ENCODE measurements at places on chromosomes 11 and 22. TPM values are rescaled to one million over a fixed set of nuclear protein-coding genes. Genes with fewer than 3 reads are reported as not detected.

DNA sequence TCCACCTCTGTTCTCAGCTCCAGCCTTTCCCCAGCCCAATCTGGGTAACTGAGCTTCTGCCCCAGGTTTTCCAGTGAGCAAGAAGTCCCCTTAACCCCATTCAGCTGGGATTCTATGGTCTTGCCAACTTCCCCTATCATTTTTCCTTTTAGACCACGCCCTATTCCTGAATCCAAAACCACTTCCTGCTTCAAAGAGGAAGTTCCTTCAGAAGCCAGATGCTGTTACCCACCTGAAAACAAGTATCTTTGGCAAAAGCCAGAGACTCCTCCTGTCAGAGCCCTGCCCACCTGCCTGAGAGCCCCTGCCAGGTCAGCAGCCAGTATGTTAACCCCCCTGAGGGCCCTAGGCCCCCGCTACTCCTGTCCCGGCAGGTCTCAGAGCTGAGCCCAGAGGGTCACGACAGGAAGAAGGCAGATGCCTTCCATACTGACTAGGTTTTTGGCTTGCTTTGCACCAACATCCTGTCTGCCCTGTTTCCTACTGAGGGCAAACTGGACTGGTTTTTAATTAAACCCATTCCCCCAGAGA is 20.3 kb upstream of the MICAL2 start:
- peak; percentile 54 for DNase-seq

GRCh38 chr11:132493801-132494200 is 1038.5 kb downstream of the OPCML start:
- DNase-seq, result no peak

DNA sequence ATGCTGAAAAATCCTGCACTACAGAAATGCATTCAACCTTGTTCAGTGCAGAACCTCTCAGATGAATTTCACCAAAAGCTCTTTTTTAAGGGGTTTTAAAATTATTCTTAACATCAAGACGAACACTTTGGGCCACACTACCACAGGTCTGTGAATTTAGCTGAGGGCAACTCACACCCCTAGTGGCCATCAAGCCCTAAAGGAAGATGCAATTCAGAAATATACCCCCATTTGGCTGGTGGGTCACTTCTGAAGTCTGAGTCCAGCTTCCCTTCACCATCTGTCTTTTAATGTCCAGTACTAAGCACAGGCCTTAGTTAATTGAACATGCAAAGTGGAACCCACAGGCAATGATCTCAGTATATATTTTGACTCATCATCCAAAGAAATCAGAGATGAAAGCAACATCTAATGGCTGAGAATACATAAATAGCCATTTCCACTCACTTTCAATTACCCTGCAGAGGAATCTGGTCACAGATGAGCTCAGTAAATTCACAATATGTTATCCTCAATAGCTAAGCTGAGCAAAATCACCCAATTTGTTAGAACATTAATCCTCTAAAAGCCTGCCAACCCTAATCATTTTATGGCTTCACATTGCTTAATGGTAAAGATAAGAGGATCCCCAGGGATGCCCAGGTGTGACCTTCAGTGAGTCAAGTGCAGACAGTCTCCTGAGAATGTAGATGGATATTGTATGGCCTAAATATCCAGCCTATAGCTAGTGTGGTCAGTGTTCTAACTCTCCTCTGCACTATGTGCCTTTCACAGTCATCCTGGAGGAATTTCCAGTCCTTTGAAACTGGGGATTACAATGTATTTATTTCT is 50.3 kb downstream of the FAM76B start:
- DNase-seq, result no peak

- no peak for DNase-seq
Observed at GRCh38 chr11:75562836-75563484, 907 bp downstream of the SERPINH1 start.

DNA sequence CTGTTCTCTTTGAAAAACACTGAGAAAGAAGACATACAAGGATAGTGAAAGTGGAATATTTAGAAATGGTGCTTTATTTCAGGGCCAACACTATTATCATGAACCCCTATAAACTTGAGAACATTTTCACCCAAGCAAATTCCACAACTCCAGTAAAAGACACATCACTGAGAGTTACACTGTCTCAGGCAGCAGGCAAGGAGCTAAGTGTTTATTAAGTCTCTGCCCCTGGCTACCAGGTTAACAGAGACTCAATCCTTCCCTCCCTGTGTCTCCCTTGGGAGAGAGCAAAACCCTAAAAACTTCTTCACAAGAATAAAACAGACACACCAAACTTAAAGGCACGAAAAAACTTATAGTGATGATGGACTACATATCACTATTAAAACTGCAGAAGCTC is 18.5 kb downstream of the MPPED2 start:
- no peak for DNase-seq

DNA sequence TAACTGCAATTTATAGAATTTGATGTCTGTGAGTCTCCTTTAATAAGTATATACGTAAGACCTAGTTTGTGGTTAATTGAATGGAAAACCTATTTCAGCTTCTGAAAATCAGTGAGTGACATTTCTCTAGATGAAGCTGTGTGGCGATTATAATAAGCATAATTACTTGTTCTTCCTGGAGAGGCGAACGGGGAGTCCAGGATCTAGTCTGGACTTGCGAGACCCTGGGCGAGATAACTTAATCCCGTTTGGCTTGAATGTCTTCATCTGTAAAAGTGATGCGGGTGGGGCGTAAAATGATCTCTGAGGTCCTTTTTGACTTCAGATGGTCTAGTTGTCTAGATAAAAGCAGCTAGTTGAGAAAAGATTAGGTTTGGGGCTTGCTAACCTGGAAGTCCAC is 1.1 kb downstream of the PRRG4 start:
- no peak for DNase-seq

DNA sequence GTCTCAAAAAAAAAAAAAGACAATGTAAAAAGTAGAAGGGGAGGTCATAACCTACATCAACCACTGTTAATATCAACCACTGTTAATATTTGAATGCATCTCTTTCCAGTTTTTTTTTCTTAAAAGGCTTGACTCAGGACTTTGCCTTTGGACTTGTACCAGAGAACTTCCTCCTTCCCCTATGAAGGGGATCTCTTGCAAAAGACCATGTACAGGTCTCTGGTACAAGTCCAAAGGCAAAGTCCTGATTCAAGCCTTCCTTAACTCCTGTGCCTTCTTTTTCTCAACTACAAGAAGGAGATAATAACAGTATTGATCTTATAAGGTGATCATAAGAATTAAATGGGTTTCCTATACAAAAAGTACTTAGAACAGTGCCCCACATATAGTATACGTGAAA is 563.5 kb downstream of the BUD13 start:
- DNase-seq, result no peak

DNA sequence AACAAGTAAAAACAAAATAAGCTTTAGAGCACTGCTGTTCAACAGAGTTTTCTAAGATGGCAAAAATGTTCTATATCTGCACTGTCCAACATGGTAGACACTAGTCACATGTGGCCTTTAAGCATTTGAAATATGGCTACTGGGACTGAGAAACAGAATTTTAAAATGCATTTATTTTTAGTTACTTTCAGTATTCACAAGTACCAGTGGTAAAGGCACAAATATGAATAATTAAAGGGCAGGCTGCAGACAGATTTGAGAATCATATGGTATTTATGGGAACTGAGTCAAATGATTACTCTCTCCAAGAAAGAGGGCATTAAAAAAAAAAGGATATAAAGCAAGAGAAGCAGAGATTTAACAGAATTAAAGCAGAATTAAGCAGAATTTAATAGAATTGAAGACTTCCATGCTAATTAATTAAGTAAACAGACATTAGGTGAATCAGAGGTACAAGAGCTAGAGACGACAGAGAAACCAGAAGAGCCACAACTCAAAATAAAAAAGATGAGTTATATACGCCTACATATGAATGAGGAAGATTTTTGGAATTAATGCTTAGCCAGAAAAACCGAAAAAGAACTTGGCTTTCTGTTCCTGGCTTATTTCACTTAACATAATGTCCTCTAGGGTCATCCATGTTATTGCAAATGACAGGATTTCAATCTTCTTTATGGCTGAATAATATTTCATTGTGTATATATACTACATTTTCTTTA is 160.4 kb downstream of the ATG16L2 start:
- DNase-seq, result no peak

GRCh38 chr11:18374956-18375355 is 19.4 kb upstream of the LDHA start:
- no peak for DNase-seq

DNA sequence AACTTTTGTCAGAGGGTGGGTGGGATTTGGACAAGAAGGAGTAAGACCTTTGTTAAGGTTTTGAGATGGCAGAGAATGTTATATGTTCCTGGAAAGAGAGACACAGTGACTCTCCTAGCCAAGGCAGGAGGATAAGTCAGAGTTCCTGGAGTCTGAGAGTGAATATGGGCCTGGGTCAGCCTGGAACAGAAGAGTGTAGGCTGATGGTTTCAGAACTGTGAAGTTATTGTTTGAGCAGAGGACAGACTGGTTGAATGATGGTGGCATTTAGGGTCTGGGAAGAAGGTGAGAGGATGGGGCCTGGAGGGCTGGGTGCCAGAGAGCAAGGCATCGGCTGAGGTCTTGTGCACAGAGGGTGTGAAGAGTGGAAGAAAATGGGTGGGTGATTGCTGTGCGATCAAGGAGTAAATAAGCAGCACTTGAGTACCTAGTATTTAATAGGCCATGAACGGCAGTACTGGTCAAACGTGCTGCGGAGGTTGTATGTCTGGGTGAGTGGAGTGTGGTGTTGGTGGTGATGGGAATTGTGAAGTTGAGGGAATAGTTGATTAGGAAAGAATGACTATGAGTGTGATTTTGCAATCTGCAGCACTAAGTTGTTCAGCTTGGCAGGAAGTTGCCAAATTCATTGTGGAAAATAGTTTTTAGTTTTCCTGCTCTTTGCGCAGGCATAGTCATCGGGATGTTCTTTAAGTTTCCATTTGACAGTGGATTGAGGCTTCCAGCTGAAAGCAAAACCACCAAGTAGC is 1.8 kb downstream of the PANX1 start:
- DNase-seq, result no peak

GRCh38 chr11:82927264-82927880 is 25.8 kb downstream of the DDIAS start:
- peak; percentile 34 for DNase-seq

GRCh38 chr22:46625113-46625842 is 5.1 kb downstream of the GRAMD4 start:
- DNase-seq, result no peak

DNA sequence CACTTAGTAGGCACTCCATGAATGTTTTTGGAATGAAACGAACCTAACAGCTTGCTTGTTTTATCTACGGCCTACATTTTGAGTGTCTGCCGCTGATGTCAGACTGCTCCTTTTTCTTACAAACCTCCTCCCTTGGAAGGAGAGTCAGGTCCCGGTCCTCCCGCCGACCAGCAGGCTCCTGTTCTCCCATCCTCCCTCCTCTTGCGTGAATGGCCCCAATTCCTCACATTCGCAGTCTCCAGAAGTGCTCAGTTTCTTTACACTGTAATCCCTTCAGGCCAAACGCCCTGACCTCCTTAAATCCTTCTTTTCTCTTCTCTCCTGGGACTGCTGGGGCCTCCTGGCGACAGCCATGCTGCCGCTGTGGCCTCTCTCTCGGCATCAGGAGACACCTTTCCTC is 82.6 kb upstream of the CSNK2A3 start:
- no peak for DNase-seq

DNA sequence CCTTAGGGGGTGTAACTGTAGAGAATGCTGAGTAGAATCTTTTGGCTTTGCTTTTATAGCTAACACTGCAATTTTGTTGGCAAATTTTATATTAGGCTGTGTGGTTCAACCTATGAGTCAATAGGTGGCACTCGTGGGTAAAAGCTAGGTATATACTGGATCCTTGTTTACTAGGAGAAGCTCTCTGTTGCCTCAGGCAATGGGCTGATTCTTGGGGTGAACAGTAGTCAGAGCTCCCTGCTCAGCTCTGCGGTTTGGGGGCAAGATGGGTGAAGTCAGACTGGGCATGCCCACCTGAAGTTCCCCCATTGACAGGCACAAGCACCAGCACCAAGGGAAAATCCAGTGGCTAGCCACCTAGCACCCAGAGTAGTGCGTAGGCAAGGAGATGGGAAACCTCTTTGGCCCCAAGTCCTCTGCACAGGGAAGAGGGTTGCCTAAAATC is 238.7 kb downstream of the FAM181B start:
- DNase-seq, result no peak

GRCh38 chr22:22061085-22062077 is 78.8 kb upstream of the TOP3B start:
- peak; percentile 8 for DNase-seq

GRCh38 chr22:27911330-27911729 is 7.7 kb downstream of the PITPNB start:
- DNase-seq, result no peak

DNA sequence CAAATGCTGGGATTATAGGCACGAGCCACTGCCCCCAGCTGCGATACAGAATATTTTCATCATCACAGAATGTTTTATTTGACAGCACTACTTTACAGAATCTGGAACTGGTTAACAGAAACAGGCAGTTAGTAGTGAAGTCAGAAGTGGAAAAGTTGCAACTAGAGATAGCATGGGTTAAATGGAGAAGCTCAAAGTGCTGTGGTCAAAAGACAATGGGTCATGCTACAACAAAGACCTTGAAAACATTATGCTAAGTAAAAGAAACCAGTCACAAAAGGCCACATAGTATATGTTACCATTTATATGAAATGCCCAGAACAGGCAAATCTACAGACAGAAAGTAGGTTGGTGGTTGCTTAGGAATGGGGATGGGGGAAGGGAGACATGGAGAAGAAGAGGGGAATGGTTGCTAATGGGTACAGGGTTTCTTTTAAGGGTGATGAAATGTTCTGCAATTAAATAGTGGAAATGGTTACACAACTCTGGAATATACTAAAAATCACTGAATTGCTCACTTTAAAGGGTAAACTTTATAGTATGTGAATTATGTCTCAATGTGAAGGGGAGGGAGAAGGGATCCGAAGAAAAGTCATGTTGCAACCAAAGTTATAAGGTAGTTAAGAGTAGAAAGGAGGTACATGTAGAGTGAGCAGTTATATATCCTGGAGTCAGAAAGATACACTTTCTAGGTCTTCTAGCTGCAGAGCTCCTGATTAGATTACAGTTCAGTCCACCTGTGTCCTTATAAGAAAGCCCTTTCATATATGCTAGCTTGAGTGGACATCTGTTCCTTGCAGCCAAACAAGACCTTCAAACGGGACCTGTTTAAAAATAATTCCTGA is 46.3 kb upstream of the RAPSN start:
- DNase-seq, result no peak

- DNase-seq, result no peak
Observed at GRCh38 chr11:62860835-62861563, 19.7 kb upstream of the SLC3A2 start.

DNA sequence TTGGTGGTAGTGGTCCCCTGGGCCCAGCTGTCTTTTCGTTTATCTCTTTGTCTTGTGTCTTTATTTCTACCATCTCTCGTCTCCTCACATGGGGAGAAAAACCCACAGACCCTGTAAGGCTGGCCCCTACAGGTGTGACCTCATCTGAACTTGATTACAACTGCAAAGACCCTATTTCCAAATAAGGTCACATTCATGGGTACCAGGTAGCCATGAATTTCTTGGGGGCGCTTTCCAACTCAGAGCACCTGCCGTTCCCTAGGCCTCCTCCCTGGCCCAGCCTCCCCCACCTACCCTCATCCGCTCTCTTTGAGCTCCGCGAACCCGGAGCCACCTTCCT is 14.0 kb upstream of the RRP7A start:
- no peak for DNase-seq

GRCh38 chr11:35327829-35328228 is 91.5 kb downstream of the SLC1A2 start:
- no peak for DNase-seq

GRCh38 chr11:27701355-27702105 is 1.3 kb upstream of the BDNF start:
- DNase-seq, result no peak

Gene ACTN3
- not detected for total RNA-seq

Gene HORMAD2
- total RNA-seq, result not detected

Gene OR52E8
- not detected for total RNA-seq

Gene PATE4
- not detected for total RNA-seq

Gene APOL1
- total RNA-seq, result 0.30 TPM
